ENCODE measurements at places on chromosomes 1 and 21.

DNA sequence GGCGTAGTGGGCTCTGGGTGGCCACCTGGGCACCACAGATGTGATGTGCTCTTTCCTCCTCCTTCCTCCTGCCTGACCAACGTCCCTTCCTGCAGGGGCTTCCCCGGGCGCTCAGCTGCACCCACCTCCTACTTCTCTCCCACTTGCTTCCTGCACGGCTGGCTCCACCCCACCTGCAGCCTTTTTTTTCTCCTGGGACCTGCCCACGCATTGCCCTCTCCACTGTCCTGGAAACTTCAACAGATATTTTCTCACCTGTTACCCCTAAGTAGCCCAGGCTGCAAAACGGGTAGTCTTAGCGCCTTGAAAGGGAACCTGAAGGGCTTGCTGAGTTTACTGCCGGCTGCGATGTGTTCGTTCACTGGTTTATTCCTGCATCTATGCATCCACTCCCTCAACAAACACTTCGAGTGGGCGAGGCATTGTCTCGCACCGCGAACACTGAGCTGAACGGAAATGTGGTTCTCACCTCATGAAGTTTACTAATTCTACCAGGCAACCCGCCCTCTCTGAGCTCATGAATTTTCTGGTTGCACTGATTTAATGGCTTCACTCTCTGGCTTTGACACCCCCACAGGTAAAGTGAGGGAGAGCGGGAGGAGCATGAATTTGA, 23.6 kb downstream of the ZBTB18 start:
- DNase-seq: no peak

DNA sequence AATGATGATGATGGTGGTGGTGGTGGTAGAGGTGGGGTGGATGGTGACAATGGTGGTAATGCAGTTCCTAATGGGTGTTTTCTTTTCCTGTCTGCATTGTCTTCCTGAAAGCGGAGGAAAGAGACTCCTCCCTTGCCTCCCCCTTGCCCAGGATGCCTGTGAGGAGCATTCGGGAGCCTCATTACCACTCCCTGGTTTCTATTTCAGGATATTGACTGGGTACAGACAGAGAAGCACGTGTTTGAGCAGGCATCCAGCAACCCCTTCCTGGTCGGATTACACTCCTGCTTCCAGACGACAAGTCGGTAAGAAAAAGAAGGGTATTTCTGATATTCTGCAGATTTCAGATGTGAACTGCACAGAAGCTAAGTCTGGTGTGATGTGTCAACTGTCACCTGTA, 38.8 kb downstream of the FAAP20 start:
- DNase-seq: no peak

DNA sequence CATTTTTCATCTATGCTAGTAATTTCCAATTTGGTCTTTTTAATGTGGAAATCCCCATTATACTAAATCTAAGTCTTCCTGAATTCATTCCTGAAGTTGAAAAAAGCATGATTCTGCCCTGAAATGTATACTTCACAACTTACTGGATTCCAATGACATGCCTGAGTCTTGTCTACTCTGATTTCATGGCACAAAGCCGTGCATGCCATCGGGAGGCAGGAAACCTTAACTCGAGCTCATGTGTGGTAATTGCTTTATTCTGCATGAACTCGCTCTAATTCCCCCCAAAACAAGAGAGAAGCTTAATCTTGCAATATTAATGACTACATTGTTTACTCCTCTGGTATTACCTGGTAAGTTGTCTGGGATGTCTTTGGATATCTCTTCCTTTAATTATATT, 39.6 kb upstream of the PBX1 start:
- DNase-seq: peak; percentile 5

DNA sequence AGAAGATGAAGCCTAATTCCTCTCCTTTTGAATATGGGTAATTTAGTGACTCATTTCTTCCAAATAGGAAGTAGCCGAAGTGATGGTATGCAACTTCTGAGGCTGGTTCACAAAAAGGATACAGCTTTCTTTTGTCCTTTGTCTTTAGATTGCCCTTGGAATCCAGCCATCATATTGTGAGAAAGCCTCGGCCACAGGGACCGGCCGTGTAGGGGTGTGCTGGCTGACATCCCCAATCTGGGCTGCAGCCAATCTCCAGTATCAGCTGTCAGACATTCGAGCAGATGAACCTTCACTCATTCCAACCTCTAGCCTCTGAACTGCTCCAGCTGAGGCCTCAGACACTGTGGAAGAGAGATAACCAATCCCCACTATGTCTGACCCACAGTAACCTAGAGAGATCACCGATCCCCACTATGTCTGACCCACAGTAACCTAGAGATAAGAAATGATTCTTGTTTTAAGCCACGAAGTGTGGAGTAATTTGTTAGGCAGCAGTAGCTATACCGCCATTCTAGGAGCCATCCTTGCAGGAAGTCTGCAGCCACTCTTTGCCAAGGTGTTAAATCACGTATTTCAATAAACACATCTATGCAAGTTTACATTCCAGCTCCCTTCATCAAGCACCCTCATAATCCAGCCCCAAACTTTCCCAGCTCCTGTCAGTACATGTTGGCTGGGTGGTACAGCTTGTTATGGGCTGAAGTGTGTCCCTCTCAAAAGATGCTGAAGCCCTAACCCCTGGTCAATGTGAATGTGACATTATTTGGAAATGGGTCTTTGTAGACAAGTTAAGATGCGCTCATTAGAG, 2.9 kb upstream of the DIP2A start:
- peak; percentile 86 for DNase-seq

GRCh38 chr21:17101696-17102095, 411.1 kb upstream of the CXADR start:
- no peak for DNase-seq

GRCh38 chr1:54081306-54082270, 28.2 kb downstream of the TCEANC2 start:
- peak; percentile 70 for DNase-seq

DNA sequence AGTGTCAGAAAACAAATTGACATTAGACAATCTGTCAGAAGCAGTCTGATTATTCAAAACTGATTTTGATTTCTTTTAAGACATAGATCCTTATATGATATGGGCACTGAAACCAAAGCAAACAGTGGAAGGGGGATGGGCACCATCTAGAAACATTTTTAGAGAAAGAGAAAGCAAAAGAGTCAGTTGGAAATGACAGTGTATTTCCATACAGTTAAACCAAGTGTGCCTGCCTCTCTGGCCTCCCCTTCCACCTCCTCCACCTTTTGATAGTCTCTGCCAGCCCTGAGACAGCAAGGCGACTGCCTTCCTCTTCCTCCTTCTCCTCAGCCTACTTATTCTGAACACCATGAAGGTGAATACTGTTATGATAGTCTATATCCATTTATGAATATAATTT, 949.7 kb downstream of the AMY1C start:
- DNase-seq: no peak

GRCh38 chr21:14545906-14546480, at the start of gene SAMSN1:
Gene SAMSN1 (minus strand): TSS chr21:14546315. CDS start chr21:14546261, 54 bp downstream.
- DNase-seq: no peak

GRCh38 chr1:53733975-53734649, 4.9 kb downstream of the GLIS1 start:
- peak; percentile 97 for DNase-seq

DNA sequence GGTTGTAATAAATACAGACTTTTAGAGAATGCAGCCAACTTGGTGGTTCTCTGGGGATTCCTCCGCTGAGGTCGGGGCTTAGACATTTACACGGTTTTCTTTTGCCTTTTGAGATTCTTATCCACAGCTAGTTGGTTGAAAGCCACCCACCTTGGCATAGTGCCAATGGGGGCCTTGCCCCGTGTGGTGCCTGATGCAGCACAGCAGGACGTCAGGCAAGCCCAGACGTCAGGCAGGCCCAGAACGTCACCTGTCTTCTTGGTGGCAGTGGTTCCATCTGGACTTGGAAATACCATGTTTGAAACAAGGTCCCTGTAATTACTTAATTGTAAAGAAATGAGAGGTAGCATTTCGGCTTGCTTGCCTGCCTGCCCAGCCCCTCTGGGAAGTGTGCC, 78.5 kb downstream of the GALNT2 start:
- DNase-seq: no peak

DNA sequence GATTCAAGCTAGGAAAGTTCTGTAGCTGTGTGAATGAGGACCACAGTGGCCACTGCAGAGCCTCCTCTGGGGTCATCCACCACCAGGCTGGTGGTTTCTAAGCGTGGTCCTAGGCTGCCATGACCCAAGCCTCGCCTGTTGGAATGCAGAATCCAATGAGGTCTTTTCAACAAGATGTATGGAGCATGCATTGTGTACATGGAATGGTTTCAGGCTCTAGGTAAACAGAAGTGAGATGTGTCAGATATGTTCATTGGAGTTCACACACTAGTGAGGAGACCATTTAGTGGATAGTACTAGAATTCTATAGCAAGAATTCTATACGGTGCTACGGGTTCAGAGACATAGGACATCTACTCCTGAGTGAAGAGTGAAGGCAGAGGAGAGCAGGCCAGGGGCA, 10.7 kb downstream of the RNU5D-1 start:
- DNase-seq: no peak

DNA sequence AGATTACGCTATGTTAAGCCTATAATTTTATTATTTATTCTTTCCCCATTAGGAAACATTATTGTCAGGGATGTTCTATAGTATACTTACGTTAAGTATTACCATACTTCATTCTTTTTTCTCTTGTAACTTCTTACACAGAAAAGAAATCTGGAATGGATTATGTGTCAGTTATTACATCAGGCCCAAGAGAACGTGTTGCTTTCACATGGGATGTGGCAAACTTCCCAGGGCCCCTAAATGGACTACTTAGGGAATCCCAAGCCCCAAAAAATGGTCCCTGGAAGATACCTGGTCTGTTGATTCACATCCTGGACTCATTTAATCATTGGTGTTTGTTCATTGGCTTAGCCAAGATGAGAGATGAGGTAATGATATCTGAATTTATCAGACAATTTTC, 249.8 kb downstream of the NRIP1 start:
- no peak for DNase-seq

- DNase-seq: no peak
Measured at GRCh38 chr1:53074313-53075154, 12.5 kb downstream of the PODN start.

- no peak for DNase-seq
Measured at GRCh38 chr21:46006547-46007491, 25.2 kb downstream of the COL6A1 start.

DNA sequence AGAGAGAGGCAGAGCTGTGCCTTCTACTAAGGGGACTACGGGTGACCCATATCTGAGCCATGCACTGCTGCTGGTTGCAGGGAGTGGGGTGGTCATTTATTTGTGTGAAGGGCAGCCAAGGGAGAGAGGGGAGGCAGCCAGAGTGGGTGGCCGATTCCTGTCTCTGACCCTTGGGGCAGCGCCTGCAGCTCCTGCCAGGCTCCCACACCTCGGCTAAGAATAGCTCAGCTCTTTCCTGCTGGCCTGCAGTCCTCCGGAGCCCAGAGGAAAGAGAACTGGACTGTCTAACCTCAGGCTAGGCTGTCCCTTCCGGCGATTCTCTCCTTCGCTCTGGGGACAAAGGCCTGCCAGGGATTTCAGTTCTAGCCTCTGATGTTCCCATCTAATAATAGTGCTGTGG, 11.6 kb upstream of the CD34 start:
- peak; percentile 11 for DNase-seq

- no peak for DNase-seq
Measured at GRCh38 chr1:150554086-150554452, 4.9 kb downstream of the ADAMTSL4 start.

GRCh38 chr1:230629511-230629910, 12.8 kb upstream of the COG2 start:
- peak; percentile 21 for DNase-seq

DNA sequence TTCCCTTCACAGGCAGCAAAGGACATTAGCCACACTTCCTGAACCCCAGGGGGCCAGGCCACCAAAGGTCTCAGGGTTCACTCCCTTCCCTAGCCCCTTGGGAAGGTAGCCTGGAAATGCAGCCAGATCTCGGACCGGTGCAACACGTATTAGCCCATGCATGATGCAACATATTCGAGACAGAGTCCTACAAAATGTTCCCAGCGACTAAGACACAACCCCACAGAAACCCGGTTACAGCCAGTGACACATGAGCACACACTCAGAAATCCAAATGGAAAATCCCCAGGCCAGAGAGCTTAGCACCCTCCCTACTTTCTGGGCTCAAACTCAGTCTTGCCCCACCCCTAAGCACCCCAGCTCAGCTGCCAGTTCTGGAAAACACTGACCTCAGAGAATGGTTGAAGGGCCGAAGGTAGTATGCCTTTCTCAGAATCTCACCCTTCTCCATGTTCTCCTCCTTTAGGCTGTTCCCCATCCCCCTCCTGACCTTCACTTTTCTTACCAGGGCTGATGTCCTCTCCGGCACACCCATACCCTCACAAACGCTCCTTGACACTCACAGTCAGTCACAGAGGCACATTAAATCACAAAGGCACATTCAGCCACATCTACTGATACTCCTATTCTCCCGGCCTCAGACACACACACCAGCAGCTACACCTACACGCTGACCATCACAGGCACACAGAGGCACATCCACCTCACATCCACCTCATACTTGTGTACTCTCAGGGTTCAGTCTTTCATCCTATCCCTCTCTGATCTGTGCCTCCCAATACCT, at the start of gene TSPAN1:
Gene TSPAN1 (plus strand): TSS at position 640 of the 784 bp plus-strand sequence. CDS start 6,021 bp downstream, outside the sequence.
- peak; percentile 45 for DNase-seq

GRCh38 chr1:43648876-43649477, 972 bp upstream of the KDM4A start:
- DNase-seq: peak; percentile 27

DNA sequence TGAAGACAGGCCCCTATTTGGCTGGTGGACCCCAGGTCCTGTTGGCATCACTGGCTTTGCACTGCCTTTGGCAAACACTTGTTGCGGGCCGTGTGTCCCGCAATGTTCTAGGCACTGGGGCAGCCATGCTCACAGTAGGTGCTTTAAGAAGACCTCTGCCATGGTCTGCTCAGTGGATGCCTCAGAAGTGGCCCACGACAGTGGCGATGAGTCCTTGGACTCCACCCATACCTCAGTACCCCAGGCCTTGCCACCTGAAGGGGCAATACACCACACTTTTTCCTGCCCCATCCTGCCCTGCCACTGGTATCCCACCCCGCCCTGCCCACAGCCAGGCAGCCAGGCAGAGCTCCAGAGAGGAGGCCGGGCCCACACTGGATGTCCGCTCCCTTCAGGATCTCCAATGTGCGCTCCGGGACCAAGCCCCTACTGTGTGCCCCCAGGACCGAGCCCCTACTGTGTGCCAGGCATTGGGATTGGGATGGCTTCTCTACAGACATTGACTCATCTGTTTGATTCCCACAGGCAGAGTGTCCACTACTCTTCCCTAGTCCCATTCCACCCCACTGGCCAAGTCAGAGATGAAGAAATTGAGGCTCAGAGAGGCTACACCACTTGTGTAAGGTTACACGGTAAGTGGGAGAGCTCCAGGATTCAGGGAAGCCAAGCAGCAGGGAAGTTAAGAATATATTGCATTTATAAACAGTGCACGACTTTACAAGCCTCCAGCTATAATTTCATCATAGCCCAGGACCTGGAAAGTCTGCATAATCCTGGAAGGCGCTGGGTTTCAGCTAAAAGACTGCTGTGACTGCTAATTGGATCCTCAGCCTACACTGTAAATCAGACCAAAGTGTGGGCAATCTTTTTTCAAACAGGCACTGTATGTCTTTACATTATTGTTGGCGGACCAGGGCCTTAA, 101.6 kb downstream of the DMRTB1 start:
- peak; percentile 25 for DNase-seq

All from EH (cell line).